ENCODE measurements at places on chromosomes 12 and 14. TPM values are rescaled to one million over a fixed set of nuclear protein-coding genes. Genes with fewer than 3 reads are reported as not detected.

FGF6 gene
- not detected for total RNA-seq

PUS7L gene
- total RNA-seq, result 5.9 TPM

COX8C gene
- total RNA-seq, result 0.67 TPM

SLCO1B3 gene
- total RNA-seq, result not detected

BMP4 gene
- total RNA-seq, result 6.9 TPM

RFLNA gene
- total RNA-seq, result not detected

DNA sequence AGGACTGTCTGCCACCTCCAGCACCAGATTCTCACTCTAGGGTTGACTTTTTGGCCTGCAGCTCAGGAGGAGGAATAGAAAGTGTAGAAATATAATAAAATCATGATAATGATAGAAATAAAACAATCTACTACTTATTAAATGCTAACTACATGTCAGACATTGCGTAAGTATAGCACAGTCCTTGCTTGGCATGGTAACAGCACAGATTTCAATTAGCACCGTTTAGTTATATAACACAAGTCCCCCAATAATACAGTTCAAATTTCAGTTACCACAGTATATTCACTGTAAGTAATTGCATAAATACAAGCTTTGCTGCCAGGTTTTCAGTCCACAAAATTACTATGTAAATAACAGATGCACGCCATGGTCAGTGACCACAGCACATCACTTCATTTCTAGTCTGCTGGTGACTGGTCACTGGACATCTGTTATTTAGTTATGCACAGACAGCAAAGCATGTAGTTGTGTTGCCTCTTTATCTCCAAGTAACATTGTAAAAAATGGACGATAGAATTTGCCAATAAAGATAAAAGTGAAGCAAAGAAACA, 6.5 kb upstream of the GLT8D2 start:
- no peak for DNase-seq

GRCh38 chr12:15535352-15535781, 213.1 kb downstream of the PTPRO start:
- DNase-seq, result no peak

DNA sequence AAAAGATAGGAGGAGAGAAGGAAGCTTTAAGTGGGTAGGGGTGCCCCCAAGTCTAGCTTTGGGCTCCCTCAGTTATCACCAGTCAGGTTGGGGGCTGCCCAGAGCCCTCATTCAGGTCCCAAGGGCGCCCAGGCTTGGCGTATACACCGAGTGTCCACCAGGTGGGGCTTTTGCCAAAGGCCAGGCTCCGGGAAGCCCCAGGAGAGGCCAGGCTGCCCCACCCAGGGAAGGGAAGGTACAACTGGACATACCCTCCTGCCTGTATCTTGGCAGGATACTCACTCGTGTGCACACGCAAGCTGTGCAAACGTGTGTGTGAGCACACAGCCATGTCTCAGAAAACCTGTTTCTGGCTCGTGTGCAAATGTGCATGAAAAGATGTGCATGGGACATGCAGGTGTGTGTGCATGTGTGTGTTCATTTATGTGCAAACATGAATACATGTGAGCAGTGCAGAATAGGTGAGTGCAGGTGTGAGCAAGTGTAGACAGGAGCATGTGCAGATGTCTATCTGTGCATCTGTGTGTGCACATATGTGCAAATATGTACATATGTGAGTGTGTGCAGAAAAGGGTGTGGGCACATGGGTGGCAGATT, 103.9 kb upstream of the MYL2 start:
- no peak for DNase-seq

DNA sequence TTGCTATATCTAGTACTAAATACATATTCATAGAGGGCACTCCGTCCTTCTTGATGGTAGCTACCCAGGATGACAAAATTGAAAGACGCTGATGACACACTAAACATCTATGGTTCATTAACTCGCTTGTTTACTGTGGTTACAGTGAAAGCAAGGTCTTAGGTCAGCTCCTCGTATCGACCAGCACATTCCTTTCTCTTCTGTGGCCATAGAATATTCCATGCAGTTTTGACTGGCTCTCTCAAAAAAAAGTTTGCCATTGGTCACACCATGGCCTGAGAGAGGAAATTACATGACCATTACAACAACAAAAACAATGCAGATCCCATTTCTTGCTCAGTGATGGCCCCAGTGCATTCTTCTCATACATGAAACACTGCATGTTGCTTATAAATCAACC, 411.4 kb upstream of the SOX5 start:
- no peak for DNase-seq

GRCh38 chr12:49491823-49492222, 47.0 kb upstream of the KCNH3 start:
- DNase-seq, result no peak

- no peak for DNase-seq
These were observed 8.6 kb downstream of the CIPC start for GRCh38 chr14:77106666-77107065.

GRCh38 chr14:73713206-73713802, 880 bp downstream of the PNMA1 start:
- DNase-seq, result no peak

DNA sequence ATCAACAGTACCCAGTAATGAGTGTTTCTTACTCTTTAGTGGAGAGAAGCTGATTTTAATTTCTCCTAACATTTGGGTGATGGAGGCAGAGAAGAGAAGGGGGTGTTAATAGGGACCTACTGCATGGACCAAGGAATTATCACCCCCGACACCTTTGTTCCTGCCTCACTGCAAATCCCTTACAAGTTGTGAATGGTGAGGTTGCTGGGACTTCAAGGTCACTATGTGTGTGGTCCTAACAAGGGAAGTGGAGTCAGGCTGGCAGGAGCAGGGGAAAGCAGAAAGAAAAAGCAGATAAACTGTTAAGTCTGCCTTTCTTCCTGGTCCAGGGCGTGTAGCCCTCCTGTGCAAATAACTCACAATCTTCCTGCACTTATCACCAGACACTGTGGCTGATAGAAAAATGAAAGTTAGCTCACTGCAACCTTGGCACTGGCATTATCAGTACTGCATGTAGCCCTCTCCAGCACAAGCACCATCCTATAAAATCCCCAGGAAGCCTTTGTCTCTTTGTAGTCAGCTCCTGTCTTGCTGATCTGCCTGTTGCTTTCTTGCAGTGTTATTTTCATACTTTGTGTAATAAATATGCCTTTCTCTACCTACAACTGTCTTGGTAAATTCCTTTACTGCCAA, 112.3 kb upstream of the DNM1L start:
- DNase-seq, result no peak

GRCh38 chr12:1147821-1148220, 156.8 kb downstream of the ERC1 start:
- DNase-seq, result no peak

- DNase-seq, result no peak
These were observed 31.8 kb upstream of the OR10A7 start for GRCh38 chr12:55188974-55189556.

DNA sequence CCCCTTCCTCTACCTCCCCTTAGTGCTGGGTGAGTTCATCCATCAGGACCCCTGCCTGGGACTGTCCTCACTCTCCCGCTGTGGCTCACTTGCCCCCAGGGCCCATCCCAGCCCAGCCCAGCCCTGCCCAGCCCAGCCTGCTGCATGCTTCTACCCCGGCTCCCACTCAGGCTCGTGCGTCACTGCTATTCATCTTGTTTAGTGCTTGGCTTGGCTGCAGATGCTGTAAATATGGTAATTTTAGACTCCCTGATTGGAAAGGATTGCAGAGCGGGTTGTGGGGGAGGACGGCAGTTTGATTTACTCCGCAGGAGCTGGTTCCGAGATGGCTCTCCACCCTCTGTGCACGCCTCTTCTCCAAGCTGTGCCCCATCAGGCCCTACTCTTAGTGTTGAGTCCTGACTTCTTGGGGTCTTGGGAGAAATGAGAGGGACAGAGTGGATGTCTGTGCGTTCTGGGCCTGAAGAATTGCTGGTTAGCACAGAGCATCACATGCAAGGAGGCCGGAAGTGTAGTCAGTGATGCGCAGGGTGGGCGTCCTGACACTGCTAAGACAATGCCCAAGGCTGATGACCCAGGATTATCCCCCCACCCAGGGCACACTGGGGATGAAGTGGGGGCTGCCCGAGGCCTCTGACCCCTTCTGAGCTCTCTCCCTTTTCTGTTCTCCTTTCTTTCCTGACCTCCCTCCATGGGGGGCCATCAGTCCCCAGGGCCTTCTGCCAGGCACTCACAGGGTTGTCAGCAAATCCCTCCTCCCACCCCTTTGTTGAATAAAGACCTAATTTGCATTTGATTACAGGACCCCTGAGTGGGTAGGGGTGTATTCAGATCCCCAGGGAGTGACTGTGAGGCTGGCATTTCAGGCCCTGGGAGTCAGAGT, 244.4 kb downstream of the ZFP36L1 start:
- peak; percentile 92 for DNase-seq

GRCh38 chr12:5945071-5946008, at the start of gene ANO2:
ANO2 (minus strand) TSS chr12:5945259; CDS start chr12:5945217, 42 bp downstream.
- DNase-seq, result no peak

GRCh38 chr14:60735416-60735815, 855 bp downstream of the MNAT1 start:
- no peak for DNase-seq

GRCh38 chr12:112503512-112503911, 84.8 kb downstream of the PTPN11 start:
- no peak for DNase-seq

GRCh38 chr12:117152793-117153775, 37.2 kb downstream of the FBXO21 start:
- no peak for DNase-seq

- DNase-seq, result no peak
These were observed 100.7 kb downstream of the ZFC3H1 start for GRCh38 chr12:71562676-71563595.

All from cardiac septum (tissue), 1 donor.